ENCODE measurements at places on chromosomes 1 and 21. TPM values are rescaled to one million over a fixed set of nuclear protein-coding genes. Genes with fewer than 3 reads are reported as not detected.

HSD3B1 gene
- total RNA-seq: not detected

TRAPPC10 gene
- 29.9 TPM for total RNA-seq

KLHDC8A gene
- under 0.01 TPM for total RNA-seq

BCAR3 gene
- total RNA-seq: 1.1 TPM

KRTAP19-8 gene
- not detected for total RNA-seq

WRAP73 gene
- total RNA-seq: 28.0 TPM

BATF3 gene
- 3.2 TPM for total RNA-seq

GABRD gene
- total RNA-seq: 0.27 TPM

RAB3B gene
- total RNA-seq: under 0.01 TPM

KRTAP13-2 gene
- total RNA-seq: not detected

SLC19A2 gene
- total RNA-seq: 10.0 TPM

ATP1A2 gene
- total RNA-seq: not detected

ACTN2 gene
- not detected for total RNA-seq

TRIM45 gene
- total RNA-seq: 7.0 TPM

CATSPERE gene
- total RNA-seq: 0.54 TPM

NBPF4 gene
- total RNA-seq: 0.27 TPM

LAMTOR5 gene
- 89.9 TPM for total RNA-seq

ORC1 gene
- total RNA-seq: 8.1 TPM

AADACL4 gene
- not detected for total RNA-seq

VPS26C gene
- total RNA-seq: 51.7 TPM

ARHGAP30 gene
- total RNA-seq: 94.5 TPM

KIF26B gene
- total RNA-seq: 0.54 TPM

ZNHIT6 gene
- total RNA-seq: 5.9 TPM

ZC3H11A gene
- total RNA-seq: 55.5 TPM

TEKT2 gene
- 4.8 TPM for total RNA-seq

VHLL gene
- not detected for total RNA-seq

LINGO4 gene
- total RNA-seq: under 0.01 TPM

F13B gene
- total RNA-seq: not detected

INTS7 gene
- total RNA-seq: 21.3 TPM

ADAMTSL4 gene
- total RNA-seq: 10.5 TPM

C1orf74 gene
- total RNA-seq: 3.5 TPM

TMEM269 gene
- under 0.01 TPM for total RNA-seq

TIAM1 gene
- total RNA-seq: 1.9 TPM

OR10J1 gene
- under 0.01 TPM for total RNA-seq

SH3GLB1 gene
- 16.7 TPM for total RNA-seq

PSMD4 gene
- total RNA-seq: 194 TPM

LGR6 gene
- 0.54 TPM for total RNA-seq

ETV3L gene
- not detected for total RNA-seq

SGIP1 gene
- 2.2 TPM for total RNA-seq

KRTAP10-4 gene
- total RNA-seq: not detected

CTSE gene
- total RNA-seq: under 0.01 TPM

TMOD4 gene
- total RNA-seq: under 0.01 TPM

THEM5 gene
- not detected for total RNA-seq

ENAH gene
- 0.54 TPM for total RNA-seq

SLC30A10 gene
- not detected for total RNA-seq

CRABP2 gene
- 0.27 TPM for total RNA-seq

CHIT1 gene
- under 0.01 TPM for total RNA-seq

SPTA1 gene
- 10.2 TPM for total RNA-seq

All from hematopoietic multipotent progenitor cell (in vitro differentiated cells).